H9 (cell line): ENCODE measurements at places on chromosomes 11 and 22.

DNA sequence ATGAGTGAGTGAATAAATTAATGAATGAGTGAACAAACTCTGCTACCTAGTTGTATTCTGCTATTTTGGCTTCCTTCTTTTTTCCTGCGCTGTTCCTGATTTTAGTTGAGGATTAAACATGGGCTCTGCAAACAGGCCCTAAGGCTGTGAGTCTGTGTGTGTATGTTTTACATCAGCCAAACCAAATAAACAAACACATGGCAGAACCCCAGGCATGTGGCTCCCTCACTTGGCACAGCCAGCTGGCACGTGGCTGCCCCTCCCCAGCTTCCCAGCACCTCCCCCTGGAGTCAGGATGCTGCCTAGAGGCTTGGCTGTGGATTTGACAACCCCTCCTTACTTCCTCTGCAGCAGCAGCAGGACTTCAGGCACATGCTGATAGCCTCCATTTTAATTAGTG is 593.2 kb downstream of the INSC start:
- H3K27me3 ChIP-seq, result no peaks in the 10 kb centered on the region; the same call in none of the 2 replicates
- H3K36me3 ChIP-seq, result no peaks in the 10 kb centered on the region; the same call in 1 of the 3 replicates
- peak; percentile 36 for DNase-seq
- H3K4me1 ChIP-seq, result peaks cover 7% of the 10 kb centered on the region; the same call in 1 of the 2 replicates
- no peak overlapping the region for H3K4me3 ChIP-seq

- H3K27me3 ChIP-seq, result no peaks in the 10 kb centered on the region
- DNase-seq, result peak; percentile 12
- peaks cover 6% of the 10 kb centered on the region; the same call in 1 of the 2 replicates for H3K4me1 ChIP-seq
- no peak overlapping the region for H3K4me3 ChIP-seq
Observed at GRCh38 chr11:8828580-8829361, 82.2 kb upstream of the AKIP1 start.

DNA sequence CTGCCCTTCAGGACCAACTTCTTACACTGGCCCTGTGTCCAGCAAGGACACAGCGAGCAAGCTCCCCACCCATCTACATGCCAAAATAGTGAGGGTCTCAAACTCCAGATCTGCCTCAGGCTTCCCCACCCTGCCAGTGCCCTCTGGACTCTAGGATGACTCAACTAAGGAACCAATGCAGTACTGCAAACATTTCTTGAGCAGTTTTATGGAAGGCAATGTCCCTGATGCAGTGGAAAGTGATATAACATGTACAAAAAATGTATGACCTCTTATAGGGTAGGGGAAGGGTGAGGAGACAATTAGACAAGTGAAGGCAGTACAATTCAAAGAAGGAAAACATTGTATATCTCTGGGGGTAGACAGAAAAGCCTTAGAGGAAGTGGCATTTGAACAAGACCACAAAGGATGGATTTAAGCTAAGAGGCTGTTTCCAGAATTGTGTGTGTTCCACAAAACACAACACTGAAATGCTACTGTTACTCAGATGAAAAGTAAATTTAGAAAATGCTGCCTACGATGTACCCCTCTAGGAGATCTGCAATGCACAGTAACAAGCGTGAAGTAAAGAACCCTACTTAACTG is 47.3 kb downstream of the RAB30 start:
- DNase-seq, result no peak
- H3K27ac ChIP-seq, result no peak overlapping the region
- no peaks in the 10 kb centered on the region for H3K27me3 ChIP-seq
- H3K4me3 ChIP-seq, result no peak overlapping the region
- peaks cover 6% of the 10 kb centered on the region; the same call in 1 of the 2 replicates for H3K4me1 ChIP-seq

DNA sequence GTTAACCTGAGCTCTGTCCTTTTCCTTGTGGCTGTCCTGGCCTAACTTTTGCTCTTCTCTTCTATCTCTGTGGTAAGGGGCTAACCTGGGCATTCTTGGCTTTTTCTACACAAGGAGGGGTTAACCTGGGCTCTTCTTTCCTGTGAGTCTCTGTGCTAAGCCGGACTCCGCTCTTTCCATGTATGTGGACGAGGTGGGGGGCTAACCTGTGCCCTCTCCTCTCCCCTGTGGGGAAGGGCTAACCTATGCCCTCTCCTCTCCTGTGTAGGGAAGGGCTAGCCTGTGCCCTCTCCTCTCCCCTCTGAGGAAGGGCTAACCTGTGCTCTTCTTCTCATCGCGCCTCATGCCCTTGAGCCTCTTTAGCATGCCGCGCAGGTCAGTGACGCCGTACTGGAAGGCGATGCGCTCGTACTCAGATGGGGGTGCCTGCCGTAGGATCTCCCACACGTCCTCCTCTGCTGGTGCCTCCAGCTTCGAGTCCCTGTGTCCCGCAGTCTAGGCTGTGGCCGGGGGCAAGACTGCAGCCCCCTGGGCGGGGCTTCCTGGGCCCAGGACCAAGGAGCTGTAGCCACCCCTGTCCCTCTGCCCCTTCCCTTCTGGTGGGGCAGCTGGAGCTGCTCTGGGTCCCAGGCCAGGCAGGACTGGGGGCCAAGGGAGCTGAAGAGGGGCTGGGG is 6.5 kb downstream of the MYBPC3 start:
- no peak for DNase-seq
- no peaks in the 10 kb centered on the region for H3K36me3 ChIP-seq
- H3K27ac ChIP-seq, result no peak overlapping the region
- no peaks in the 10 kb centered on the region for H3K27me3 ChIP-seq
- no peaks in the 10 kb centered on the region for H3K4me1 ChIP-seq

GRCh38 chr11:65852508-65853245 is 5.3 kb downstream of the CFL1 start:
- DNase-seq, result peak; percentile 31
- H3K4me1 ChIP-seq, result no peaks in the 10 kb centered on the region
- H3K27ac ChIP-seq, result no peak overlapping the region
- H3K27me3 ChIP-seq, result no peaks in the 10 kb centered on the region
- H3K4me3 ChIP-seq, result no peak overlapping the region

GRCh38 chr11:47691979-47692378 is 23.2 kb downstream of the AGBL2 start:
- DNase-seq, result no peak
